ENCODE measurements at places on chromosomes 6 and 20.

DNA sequence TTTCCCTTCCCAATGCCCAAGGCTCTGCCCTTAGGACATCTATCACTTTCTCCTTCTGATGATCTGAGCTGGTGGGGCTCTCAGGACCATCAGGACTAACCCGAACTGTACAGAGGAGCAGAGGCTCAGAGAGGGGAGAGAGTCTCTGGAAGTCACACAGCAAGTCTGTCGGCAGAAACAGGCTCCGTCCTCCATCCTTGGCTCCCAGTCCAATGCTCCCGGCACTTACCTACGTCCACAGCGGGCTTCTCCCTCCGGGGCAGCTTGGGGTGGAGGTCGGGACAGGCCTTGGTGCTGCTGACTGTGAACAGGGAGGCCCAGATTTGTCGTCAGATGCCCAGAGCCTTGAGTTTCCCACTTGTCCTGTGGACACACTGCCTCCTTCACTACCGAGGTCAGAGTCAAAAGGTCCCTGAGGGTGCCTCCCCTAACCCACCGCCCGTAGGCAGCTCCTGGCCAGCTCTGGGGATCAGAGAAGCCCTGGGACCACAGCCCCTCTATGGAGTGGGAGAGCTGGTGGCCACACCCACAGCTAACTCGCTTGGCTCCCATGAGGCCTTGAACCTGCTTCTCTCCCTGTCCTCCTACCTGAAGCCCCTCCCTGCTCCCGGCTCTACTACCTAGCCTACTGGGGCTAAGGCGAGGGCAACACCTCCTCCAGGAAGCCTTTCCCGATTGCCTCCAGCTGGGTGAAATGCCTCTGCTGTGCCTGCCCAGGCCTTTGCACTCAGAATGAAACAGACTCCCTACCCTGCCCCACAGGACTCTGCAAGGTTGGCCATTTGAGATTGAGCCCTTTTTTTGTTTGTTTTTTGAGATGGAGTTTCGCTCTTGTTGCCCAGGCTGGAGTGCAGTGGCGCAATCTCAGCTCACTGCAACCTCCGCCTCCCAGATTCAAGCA is 22.6 kb downstream of the VSTM2L start:
- no peaks in the 10 kb centered on the region for H3K36me3 ChIP-seq
- no peak overlapping the region for H3K27ac ChIP-seq
- no peak overlapping the region for H3K4me3 ChIP-seq
- peaks cover 18% of the 10 kb centered on the region for H3K4me1 ChIP-seq

GRCh38 chr20:1700990-1701389 is 43.4 kb upstream of the SIRPG start:
- H3K4me3 ChIP-seq: no peak overlapping the region
- H3K27me3 ChIP-seq: no peaks in the 10 kb centered on the region
- no peak overlapping the region for H3K27ac ChIP-seq
- H3K36me3 ChIP-seq: no peaks in the 10 kb centered on the region
- no peak for DNase-seq
- H3K4me1 ChIP-seq: no peaks in the 10 kb centered on the region

GRCh38 chr20:25030007-25030648 is 27.8 kb downstream of the ACSS1 start:
- no peaks in the 10 kb centered on the region for H3K27me3 ChIP-seq
- H3K4me1 ChIP-seq: peaks cover 6% of the 10 kb centered on the region
- no peak overlapping the region for H3K27ac ChIP-seq
- H3K36me3 ChIP-seq: no peaks in the 10 kb centered on the region
- no peak overlapping the region for H3K4me3 ChIP-seq
- DNase-seq: no peak

DNA sequence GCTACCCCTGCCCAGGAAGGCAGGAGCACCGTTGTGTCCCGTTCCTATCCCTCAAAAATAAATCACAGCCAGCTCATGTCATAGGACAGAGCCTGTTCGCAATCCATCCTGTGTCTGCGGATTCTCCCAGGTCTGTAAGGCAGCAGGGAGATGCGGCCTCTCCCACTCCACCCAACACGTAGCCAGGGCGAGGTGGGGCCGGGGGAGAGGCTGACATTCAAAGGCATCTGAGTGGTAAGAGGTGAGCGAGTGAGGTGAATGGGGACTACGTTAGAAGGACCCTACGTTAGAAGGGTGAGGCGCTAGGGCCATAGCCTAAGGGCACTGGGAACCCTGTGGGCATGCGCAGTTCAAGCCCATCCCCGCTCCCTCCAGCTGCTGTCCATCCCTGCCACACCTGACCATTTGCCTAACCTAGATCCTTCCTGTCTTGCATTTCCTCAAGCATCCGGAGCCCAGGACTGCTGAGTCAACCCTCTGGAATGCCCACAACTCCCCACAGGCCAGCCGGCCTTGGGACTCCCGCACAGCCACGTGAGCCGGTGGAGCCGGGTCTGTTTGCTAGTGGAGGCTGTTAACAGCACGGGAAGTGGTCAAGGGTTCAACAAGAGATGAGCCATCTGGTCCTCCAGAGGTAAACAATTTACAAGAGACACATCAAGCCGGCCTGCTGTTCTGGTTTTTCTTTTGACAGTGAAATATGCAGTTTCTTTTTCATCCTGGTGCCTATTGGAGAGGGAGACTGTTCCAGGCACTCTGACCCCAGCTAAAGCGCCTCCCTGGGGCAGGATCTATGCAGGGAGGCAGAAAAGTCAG is 45.9 kb downstream of the RIPOR3 start:
- DNase-seq: no peak
- H3K36me3 ChIP-seq: no peaks in the 10 kb centered on the region
- H3K4me1 ChIP-seq: peaks cover 22% of the 10 kb centered on the region

DNA sequence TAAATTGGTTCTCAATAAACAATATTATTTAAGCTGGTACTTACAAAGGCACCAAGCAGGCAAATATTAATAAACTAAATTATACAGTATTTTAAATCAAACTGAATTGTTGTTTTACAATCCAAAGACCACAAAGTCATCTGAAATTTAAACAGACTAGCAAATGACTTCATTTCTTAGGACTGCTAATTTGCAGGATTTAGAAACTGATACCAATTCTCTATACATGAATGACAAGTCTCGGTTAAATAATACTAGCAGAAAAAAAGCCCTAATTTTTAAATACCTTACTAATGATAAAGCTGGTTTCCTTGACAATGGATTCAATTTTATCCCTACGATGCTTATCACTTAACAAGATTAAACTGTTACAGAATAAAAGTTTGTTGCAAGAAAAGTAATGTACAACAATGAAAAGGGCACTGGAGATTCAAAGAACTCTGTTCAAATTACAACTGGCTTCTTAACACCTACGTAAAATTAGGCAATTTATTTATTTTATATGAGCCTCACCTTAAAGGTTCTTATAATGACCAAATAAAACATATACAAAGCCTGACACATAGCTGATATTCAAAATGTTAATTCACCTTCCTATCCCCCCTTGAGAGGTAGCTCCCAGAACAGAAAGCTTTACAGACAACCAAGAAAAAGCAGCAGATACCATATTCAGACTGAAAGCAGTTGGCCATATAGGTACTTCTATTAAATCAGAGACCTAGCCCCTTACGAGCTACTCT is 33.1 kb downstream of the HBS1L start:
- no peak overlapping the region for H3K27ac ChIP-seq
- no peaks in the 10 kb centered on the region for H3K27me3 ChIP-seq
- peaks cover 5% of the 10 kb centered on the region for H3K36me3 ChIP-seq
- DNase-seq: no peak
- H3K4me1 ChIP-seq: peaks cover 6% of the 10 kb centered on the region

GRCh38 chr20:47215653-47216397 is 140.7 kb downstream of the ZMYND8 start:
- peaks cover 52% of the 10 kb centered on the region for H3K36me3 ChIP-seq
- H3K27me3 ChIP-seq: no peaks in the 10 kb centered on the region
- no peaks in the 10 kb centered on the region for H3K4me1 ChIP-seq
- H3K27ac ChIP-seq: no peak overlapping the region
- DNase-seq: no peak

DNA sequence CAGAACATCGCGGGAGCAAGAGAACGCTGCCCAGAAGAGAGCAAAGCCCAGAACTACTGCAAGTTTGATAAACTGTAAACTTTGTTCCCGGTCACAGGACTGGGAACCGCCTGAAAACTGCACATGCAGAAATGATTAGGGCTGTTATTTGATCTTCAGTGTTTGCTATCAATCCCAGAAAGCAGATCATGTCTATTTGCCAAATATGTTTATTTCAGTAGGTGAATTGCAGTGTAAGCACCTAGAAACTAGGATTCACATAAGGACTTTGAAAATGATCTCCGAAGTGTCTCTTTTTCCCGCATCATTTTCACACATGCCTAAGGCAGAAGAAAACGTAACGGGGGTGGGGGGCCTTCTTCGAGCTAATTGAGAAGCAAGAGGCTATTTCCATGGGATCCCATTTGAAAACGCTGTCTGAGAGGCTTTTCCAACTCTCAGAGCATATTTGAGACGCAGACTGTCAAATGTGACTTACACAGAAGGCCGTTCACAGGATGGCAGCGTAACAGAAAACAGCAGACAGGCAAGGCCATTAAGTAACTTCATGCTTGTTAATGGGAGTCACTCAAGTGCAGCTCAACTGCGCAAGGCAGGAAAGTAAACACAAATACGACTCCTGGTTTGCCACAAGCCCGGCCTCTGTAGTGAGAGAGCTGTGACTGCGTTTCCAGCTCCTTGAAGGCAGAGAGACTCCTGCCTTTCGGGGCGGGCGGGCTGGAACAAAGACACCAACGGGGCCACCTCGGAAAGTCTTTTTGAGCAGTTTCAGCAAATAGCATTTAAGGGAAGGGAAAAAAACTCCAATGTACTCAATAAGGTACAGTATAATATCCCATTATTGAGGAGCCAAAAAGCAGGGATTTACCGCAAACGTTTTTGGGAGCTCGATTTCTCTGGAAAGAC is 144.7 kb upstream of the ZNF217 start:
- H3K27me3 ChIP-seq: no peaks in the 10 kb centered on the region
- peaks cover 26% of the 10 kb centered on the region for H3K4me1 ChIP-seq
- DNase-seq: peak; percentile 34

DNA sequence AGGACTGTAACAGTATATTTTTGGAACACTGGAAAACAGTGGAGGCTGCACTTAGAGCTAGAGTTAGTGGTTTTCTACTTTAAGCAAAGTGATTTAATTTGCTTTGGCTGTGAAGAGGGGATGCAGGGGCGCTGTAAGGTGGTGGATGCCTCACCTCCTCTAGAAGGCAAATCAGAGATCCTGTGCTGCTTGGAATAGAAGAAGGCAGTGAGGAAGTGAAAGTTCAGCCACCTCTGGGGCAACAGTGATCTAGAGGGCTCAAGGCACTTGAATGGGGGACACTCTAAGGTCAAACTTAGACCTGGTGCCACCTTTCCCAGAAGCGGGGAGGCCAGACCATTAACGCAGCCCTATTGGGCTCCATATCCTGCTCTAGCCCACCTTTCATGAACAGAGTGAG is 19.0 kb upstream of the SNRPB2 start:
- DNase-seq: no peak
- no peak overlapping the region for H3K4me3 ChIP-seq
- no peak overlapping the region for H3K27ac ChIP-seq
- H3K4me1 ChIP-seq: no peaks in the 10 kb centered on the region
- H3K27me3 ChIP-seq: no peaks in the 10 kb centered on the region
- H3K36me3 ChIP-seq: no peaks in the 10 kb centered on the region

DNA sequence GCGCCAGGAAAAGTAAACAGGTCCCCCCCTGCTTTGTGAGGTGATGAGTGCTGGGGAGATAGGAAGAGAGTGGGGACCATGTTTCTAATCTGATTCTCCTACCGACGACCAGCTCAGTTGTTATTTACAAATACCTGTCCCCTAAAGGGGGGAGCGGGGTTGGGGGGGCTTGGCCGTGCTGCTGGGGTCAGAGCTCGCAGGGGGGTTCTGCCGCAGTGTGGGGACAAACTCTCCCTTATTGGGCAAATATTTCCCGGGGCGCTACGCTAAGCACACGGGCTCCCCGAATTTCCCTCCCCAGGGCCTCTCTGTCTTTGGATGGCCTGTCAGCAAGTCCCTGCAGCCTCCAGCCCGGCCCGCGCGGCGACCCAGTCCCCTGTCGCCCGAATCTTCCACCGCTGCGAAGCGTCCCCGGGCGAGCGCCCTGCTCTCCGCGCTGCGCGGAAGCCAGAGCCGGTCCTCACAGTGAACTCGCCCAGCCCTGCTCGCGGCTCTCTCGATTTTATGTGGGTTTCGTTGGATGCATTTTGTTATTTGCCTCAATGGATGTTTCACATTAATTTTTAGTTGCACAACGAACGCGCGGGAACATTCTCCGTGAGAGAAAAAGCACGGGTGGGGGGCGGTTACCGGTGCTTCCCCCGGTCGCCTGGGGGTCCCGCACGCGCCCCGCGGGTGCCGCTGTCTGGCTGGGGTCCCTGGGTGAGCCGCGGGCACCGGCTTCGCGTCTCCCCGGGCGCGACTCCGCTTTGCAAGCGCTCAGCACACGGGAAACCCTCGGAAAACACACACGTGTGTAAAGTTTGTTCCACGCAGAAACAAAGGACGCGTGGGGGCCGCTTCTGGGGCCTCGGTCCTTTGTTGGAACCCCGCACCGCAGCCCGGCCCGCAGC is 1.5 kb upstream of the STX16 start:
- H3K27ac ChIP-seq: no peak overlapping the region
- H3K4me1 ChIP-seq: peaks cover 35% of the 10 kb centered on the region
- H3K4me3 ChIP-seq: no peak overlapping the region
- H3K36me3 ChIP-seq: no peaks in the 10 kb centered on the region
- no peaks in the 10 kb centered on the region for H3K27me3 ChIP-seq

DNA sequence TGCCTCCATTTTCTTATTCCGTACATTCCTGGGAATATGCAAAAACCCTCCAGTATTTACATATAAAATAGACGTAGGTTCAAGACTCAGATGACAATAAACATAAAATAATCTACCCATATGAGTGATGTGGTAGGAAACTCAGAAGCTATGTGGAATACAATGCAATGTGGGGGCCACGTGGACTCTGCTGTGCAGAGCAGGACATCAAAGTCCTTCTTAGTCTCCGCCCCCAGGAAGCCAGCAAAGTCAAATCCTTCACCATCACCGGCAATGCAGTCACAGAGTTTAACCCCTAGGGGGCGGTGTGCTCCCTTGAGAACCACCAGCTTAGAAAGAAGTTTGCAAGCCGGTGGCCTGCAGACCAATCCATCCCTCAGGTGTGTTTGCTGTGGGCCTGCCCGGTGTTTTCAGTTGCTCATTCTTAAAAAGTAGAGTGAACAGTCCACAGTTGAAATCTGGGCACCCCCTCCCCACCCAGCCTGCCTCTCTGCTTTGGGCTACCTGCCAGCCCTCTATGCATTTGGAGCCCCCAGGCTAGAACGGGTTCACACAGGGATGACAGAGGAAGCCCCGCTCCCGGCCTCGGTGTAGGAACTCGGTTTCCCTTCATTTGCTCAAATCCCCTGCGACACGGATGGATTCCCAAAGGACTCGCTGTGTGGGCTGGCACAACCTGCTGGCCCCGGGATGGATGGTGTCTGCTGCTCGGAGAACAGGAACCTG is 59.9 kb downstream of the SULF2 start:
- H3K27me3 ChIP-seq: no peaks in the 10 kb centered on the region
- peak overlapping the region; percentile 25 for H3K4me3 ChIP-seq
- no peaks in the 10 kb centered on the region for H3K36me3 ChIP-seq
- peaks cover 7% of the 10 kb centered on the region for H3K4me1 ChIP-seq
- H3K27ac ChIP-seq: no peak overlapping the region

GRCh38 chr6:33620856-33621710 is at the start of gene ITPR3:
Gene ITPR3 (plus strand): TSS chr6:33621322. CDS start chr6:33621603, 281 bp downstream.
- peaks cover 19% of the 10 kb centered on the region for H3K4me1 ChIP-seq
- no peaks in the 10 kb centered on the region for H3K27me3 ChIP-seq
- H3K27ac ChIP-seq: peak within 1 kb of the TSS; percentile 45
- H3K36me3 ChIP-seq: no peaks in the 10 kb centered on the region
- DNase-seq: peak; percentile 86
